C1 segment of cervical spinal cord (tissue), 14 donors: ENCODE measurements at places on chromosomes 1 and 21.

GRCh38 chr21:35921471-35921870 is 138.9 kb downstream of the SETD4 start:
- no peak for DNase-seq

GRCh38 chr1:33085332-33085731 is 4.4 kb downstream of the AZIN2 start:
- DNase-seq: no peak

GRCh38 chr1:86155051-86155806 is 1.3 kb downstream of the COL24A1 start:
- no peak for DNase-seq

GRCh38 chr1:66399888-66400529 is 133.9 kb upstream of the SGIP1 start:
- DNase-seq: no peak

DNA sequence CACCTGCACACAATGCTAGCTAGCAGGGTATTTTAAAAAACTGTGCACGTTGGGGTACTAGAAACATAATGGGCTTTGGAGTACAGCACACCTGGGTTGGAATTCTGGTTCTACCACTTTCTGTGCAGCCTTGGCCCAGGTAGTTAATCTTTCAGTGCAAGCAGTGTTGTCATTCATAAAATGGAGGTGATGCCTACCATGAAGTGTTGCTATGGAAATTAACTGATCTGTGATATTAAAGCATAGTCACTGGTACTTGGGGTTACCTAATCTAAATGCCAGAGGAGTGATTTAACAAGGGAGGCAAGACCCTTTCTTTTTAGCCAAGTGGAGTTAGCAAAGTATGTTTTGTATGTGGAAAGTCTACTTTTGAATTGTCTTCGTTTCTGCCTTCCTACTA is 18.0 kb downstream of the ATP1B1 start:
- DNase-seq: no peak

GRCh38 chr1:181350131-181350530 is 133.2 kb upstream of the CACNA1E start:
- DNase-seq: no peak

DNA sequence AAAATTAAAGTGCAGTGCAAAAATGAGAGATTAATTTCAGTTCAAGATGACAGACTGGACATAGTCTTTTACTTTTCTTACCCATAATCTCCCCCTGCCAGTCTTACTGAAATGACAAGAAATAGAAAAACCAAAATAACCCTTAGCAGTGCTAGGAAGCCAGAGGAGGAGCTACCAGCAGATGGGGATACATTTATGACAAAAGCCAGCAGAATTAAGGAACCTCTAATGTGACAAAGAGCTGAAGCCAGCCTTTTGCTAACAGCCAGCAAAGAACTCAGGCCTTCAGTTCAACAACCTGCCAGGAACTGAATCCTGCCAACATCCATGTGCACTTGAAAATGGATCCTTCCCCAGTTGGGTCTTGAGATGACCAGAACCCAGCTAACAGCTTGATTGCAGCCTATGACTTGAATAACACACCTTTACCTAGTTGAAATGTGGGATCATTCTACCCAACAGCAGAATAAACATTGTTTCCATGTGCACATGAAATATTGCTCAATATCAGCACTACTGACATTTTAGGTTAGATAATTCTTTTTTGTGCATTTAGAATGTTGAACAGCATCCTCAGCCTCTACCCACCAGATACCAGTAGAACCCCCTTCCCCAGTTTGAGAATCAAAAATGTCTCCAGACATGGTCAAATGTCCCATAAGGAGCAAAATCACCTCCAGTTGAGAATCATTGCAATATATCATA is 7.9 kb upstream of the TRAF5 start:
- no peak for DNase-seq
